ENCODE measurements at places on chromosomes 16 and 17.
A peak's percentile ranks its signal among the peaks of the same experiment; 100 is the strongest.

GRCh38 chr16:10314811-10315210 lies 71.0 kb upstream of the ATF7IP2 start:
- no peak for DNase-seq

DNA sequence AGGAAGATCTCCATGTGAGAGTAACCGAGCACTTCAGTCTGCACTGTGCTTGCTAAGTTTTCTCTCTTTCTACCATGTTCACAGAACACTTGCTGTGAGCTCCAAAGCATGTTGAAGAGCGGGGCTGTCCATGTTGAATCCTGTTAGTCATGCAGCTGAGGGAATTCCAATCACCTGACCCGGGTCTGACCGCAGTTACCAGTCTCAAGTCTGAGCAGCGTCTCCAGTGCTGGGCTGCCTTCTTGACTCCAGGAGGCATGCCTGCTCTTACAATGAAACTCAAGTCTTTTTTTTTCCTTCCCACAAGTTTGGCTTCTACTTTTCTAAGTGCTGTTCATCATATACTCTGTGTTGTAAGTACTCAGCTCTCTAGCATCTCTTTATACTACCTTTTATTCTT lies 44.3 kb downstream of the HOXB1 start:
- no peak for DNase-seq

DNA sequence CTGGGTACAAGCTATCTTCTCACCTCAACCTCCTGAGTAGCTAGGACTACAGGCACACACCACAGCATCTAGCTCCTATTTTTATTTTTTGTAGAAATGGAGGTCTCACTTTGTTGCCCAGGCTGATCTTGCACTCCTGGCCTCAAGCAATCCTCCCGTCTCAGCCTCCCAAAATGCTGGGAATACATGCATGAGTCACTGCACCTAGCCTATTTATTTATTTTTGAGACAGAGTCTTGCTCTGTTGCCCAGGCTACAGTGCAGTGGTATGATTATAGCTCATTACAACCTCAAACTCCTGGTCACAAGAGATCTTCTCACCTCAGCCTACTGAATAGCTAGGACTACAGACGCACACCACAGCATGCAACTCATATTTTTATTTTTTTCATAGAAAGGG lies 40.1 kb upstream of the RGS9 start:
- no peak for DNase-seq

- no peak for DNase-seq
Observed at GRCh38 chr16:84229471-84229870, 10.3 kb downstream of the KCNG4 start.

DNA sequence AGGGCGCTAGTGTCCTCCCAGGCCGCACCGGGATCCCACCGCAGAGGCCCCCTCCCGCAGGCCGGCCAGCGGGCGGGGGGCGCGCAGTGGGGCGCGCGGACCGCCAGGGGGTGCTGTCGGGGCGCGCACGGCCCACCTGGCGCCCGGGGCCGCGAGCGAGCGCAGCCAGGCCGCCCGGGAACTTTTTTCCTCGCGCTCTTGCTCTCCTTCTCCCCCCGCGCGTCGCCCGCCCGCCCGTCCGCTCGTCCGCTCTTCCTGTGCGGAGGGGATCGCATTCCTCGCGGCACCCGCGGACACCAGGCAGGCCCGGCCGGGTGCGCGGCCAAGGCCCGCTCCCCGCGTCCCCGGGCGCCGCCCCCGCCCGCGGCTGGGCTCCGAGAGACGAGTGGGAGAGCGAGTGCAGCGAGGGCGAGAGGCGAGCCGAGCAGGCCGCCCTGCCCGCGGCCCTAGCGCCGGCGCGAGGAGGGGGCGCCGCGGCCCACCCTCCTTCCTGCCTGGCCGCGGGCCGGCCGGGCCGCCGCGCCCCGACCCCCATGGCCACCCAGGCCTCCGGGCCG lies at the start of gene RAI1:
Gene RAI1 (plus strand): TSS at position 272 of the 557 bp plus-strand sequence. CDS start 111,491 bp downstream, outside the sequence.
- peak; percentile 55 for DNase-seq

- DNase-seq: no peak
Observed at GRCh38 chr17:29732613-29733012, 109.9 kb upstream of the CORO6 start.
